ENCODE measurements at places on chromosomes 12 and 14.

- DNase-seq = no peak
Measured at GRCh38 chr14:38252066-38252710, 3.7 kb downstream of the CLEC14A start.

DNA sequence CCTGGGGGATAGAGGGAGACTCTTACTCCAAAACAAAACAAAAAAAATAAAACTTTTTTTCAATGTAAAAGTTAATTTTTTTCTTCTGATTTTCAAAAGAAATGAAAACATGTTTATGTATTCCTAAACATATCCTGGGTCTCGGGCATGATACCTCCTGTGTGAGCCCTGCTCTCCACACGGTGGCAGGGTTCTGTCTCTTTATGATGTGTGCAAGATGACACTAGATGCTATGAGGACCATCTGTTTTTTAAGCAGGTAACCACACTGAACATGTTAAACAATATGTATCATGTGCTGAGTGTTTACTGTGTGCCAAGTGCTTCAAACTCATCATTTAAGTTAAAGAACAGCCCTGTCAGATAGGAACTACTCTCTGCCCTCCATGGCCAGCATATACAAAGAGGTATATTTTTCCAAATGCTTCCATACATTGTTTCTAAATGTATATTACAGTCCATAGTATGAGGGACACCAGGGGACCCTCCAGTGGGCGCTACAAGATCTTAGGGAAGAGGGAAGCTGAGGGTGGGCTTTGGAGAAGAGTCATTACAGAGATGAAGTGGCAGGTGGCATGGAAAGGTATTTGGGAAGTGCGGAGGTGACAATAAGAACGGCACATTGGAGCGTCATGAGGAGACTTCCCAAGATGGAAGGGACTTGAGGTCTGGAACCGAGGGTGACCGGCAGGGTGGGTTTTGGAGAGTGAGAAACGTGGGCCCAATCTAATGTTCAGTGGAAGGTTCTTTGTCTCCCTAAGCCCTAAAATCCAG is 28.5 kb downstream of the FOS start:
- DNase-seq = no peak

- no peak for DNase-seq
Measured at GRCh38 chr12:48032597-48032996, 28.3 kb upstream of the COL2A1 start.

DNA sequence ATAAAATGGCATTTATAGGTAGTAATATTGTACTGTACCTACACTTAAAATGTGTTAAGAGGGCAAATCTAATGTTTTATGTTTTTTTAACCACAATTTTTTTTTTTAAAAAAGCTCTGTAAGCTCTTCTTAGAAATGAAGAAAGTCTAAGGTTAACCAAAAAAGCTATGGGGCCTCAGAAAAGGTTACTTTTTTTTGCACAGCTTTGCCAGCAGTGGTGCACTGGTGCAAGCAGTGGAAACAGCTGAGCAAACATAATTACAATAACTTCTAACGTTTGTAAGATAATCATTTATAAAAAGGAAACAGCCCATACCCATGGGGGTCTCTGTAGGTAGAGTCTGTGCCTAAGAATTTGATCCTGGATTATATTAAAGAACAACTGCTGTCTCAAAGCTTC is 85.1 kb upstream of the NID2 start:
- no peak for DNase-seq

All from suppressor macrophage treated with lipopolysaccharide for 1 hour (primary cell).